ENCODE measurements at places on chromosomes 3 and 15.
A peak's percentile ranks its signal among the peaks of the same experiment; 100 is the strongest.

DNA sequence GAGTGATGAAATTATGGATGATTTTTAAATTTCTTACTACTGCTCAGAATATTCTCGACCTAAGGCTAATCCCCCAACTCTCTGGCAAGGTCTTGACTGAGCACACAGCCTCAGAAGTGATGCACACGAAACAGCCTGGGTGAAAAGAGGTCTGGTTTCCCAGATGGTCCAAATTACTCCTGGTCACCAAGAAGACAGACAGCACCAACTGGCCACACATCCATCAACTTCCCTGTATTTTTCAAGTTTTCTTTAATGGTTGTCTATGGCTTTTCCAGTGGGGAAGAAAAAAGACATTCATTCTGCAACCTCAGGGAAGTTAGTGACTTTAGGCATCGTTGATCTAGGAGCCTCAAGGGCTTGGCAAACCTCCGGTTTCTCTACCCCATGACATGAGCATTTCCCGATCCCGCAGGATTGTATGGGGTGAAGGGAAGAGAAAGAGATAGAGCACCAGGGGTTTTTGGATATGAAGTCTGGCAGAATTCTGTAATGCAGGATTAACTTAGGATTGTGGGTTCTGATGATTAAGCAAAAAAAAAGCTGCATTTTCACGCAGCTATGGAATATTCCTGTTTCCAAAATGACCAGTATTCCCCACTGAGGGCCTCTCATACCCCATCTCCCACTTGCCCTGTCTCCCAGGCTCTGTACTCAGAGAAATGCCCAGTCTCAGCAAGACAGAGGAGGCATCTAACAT lies 62.2 kb downstream of the UMPS start:
- no peak for DNase-seq

GRCh38 chr15:76217029-76217881 lies 94.0 kb downstream of the ETFA start:
- DNase-seq = no peak

DNA sequence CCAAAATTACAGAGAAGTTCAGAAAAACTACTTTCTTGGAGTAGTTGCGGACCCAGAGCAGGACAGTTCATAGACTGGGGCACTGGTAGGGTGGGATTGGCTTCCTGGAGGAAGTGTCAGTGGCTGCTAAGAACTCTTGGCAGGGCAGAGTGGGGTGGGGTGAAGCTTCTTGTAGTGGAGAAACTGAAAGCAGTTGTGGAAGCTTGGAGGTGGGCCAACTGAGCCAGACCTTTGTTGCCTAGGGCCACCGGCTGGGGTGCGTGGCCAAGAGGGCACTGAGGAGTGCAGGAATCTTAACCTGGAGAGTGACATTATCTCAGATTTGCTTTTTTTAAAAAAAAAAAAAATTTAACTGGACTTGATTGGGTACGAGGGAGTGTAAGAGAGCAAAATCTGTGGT lies 3.1 kb downstream of the KAT2B start:
- DNase-seq = no peak

- no peak for DNase-seq
Observed at GRCh38 chr15:93865586-93865985, 365.8 kb upstream of the MCTP2 start.

DNA sequence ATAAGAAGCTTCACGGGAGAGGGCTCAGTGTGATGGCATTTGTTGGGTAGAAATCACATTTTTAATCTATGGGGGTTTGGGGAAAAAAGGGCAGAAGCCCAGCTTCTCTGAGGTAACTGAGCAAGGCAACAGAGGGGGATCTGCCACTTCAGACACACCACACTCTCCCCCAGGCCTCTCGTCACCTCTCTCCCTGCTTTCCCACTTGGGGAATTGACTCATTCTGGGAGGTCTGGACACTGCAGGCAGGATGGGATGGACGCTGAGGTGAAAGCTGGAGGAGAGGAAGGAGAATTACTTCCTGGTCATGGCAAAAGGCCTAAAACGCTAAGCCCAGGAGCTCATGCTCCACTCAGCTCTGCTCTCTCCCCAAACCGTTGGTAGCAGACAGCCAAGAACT lies 33.2 kb downstream of the MYO5C start:
- DNase-seq = no peak

GRCh38 chr3:179069762-179070390 lies 1.7 kb downstream of the ZMAT3 start:
- DNase-seq = no peak

DNA sequence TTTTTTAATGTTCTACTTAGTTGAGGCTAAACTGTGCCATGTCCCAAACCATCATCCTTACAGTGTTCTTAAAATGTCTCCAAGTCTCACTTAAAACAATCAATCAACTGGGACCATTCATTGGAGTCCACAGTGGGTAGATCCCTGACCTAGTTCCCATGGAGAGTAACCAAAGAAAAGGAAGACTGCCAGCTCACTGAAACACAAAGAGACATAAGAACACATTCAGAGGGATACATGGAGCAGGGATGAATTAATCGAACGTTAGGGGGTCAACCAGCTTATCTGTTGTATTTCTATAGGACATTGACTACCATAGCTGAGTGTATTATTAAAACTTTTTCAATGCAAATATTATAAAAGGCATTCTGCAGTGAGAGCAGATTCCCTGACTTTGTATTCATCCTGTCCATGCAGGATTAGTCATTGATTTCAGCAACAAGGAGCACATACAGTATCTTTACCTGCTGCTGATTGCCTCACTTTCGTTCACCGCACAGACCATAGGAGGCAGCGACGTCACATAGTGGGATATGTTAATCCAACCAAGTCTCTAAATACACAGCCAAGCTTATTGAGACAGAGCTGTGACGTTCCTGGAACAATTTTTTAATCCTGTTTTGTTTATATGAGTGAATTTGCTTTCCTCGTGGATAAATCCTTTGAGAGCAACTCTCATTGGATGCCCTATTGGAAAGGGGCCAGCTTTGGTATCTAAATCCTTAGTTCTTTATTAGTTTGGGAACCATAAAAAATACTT lies 364.9 kb upstream of the RBMS3 start:
- peak; percentile 59 for DNase-seq

GRCh38 chr3:155870945-155871745 lies 695 bp downstream of the GMPS start:
- DNase-seq = peak; percentile 73

DNA sequence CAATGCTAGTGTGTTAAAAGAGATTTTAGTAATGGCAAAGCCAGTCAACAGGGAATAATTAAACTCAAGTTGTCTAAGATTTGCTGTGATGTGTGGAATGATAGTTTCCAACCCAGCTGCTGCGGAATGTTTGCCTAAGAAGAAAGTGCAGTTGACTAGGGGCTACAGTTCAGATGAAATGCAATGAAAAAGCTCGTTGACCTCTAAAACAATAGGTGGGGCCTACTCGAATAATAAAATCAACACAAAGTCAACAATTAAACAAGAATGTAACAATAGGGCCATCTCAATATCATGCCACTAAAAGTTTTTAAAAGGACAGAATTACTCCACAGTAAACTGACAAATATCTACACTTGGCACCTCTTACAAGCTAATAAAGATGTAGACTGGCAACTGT lies 484.2 kb downstream of the MECOM start:
- no peak for DNase-seq

- no peak for DNase-seq
Observed at GRCh38 chr3:156751461-156752025, 74.6 kb upstream of the LEKR1 start.

DNA sequence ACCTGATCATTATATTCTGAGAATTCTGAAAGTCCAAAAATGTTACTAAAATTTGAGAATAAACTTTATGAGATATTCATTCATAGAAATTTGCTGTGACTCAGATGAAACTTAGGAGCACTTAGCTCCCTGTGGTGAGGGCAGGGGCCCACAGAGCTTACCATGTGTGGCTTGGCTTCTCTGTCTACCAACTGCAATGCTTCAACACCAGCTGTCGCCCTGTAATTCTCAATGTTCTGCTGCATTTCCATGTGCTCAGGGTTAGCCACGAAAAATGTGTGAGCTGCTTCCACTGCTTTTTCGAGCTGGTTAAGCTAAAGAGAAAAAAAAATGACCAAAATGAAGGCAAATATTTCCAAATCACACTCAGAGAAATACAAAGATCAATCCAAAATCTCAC lies 125.6 kb downstream of the P3H2 start:
- DNase-seq = no peak

DNA sequence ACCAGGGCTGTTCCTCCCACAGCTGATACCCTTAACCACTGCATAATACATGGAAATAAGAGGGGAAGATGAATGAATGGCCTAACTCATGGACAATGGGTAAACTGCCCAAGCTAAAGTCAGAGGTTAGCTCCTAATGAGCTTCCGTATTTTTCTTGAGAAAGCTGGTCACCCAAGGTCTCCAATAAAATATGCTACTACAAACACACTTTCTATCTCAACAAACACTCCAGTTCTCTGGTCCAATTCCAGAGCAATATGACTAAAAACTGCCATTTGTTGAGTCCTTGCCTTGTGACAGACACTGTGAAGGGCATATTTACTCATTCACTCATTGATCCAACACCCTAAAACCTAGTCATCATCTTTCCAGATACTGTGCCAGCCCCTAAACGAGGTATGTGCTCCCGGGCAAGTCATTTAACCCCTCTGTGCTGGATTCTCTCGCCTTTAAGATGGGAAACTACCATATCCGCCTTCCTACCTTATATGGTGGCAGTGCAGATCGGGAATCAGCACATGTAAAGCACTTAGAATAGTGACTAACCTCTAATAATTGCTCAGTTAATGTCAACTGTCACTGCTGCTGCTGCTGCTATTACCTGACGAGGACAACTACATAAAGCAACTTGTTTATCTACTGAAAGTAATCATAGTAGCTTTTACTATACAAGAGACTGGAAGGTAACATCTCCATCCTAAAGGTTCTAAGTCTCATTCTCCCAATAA lies 89.1 kb downstream of the XXYLT1 start:
- no peak for DNase-seq

DNA sequence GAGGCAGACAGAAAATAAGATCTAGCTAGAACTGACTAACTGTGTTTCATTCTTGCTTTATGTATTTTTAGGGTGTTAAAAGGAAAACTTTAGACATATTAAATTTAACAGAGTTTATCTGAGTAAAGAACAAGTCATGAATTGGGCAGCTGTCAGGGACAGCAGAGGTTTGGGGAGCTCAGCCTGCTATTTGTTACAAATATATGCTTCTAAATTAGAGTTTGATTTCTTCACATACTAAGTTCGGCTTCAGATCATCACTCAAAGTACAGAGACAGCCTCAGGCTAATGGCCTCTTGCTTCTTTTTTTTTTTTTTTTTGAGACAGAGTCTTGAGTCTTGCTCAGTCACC lies 21.9 kb downstream of the EFCC1 start:
- DNase-seq = no peak

DNA sequence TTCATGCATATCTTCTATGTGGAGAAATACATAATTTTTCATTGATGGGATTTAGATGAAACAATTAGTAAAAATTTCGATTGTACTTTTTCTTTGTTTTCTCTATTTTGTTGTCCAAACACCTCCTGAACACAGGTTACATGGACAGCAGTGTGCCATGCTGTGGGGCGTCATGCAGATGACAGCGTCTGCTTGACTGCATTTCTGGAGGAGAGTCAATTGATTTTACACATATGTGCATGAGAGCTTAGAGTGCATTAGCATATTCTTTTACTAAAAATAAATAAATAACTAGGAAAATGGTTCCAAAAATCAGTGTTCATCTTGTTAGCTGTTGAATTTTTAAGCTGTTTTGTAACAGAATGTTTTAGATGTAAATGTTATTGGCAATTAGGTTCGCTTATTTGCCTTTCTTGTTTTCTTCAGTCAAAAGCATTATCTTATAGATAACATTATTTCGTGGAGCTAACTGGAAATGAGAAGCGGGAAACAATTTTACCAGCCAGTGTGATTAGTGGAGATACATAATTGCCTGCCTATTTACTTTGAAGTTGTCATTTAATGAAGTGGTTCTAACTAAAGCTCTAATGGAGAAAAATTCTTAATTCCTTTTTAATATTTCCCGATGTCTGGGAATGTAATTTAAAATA lies 82.7 kb upstream of the VGLL3 start:
- DNase-seq = no peak

DNA sequence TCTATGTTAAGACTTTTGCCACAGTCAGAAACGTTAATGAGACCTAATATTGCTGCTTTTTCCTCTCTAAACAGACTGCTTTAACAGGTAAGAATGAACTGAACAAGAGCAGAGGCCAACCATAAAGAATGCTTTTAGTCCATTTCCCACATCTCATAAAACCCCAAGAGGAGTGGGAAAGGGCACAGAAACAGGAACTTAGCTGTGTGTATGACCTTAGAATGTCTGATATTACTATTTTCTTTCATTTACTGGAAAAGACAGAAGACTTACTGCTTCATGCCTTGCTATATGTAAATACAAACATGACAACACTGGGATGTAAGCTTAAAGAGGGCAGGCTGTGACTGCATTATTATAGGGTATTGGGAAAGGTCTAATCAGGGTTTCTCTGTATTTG lies 115.0 kb downstream of the ISL2 start:
- DNase-seq = no peak

DNA sequence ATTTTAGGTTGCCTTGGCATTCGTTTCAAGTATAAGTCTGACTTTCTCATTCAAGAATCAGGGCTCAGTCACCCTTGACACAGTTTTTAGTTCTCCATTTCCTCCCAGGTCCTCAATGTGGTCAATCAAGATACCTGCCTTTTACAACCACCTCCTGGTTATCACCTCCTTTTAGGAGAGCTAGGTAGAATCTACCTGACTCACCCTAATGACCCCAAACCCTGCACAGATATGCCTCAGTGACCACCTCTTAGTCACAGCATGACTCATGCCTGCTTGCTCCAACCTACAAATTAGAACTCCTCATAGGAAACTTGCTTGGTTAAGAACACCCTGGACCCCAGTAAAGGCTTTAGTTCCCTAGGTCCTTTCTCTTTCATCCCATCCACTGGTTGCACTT lies 22.5 kb downstream of the DMXL2 start:
- no peak for DNase-seq

GRCh38 chr3:72722930-72723726 lies 125.1 kb downstream of the SHQ1 start:
- DNase-seq = no peak

- no peak for DNase-seq
Observed at GRCh38 chr3:103126115-103126514, 691.3 kb downstream of the ZPLD1 start.

DNA sequence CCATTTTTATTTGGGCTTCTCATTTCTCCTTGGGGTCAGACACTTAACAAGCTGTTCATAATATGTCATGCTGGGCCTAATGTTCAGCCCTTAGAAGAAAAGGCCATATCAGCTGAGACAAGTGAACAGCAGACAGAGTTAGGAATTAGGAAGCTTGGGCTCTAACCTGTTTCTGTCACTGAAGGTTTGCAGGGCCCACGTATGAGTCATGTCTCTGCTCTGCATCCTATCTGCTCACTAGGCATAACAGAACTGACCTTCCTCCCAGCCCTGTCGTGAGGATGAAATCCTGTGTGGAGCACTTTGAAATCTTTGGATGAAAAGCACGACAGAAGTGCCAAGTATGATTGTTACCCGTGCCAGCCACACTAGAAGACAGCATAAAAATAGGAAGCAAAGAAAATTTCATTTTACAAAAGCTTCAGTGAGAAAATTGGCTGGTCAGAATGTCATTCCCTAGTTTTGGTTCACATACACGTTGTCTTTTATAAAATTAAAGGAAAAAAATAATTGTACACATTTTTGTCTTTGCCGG lies 26.5 kb upstream of the CD47 start:
- no peak for DNase-seq

- DNase-seq = peak; percentile 57
Observed at GRCh38 chr3:141360888-141361598, 7.3 kb upstream of the ZBTB38 start.

GRCh38 chr3:8441969-8442559 lies 59.6 kb upstream of the LMCD1 start:
- DNase-seq = peak; percentile 71

GRCh38 chr3:153162513-153163392 lies 727 bp downstream of the RAP2B start:
- DNase-seq = peak; percentile 64

- DNase-seq = no peak
Observed at GRCh38 chr3:171765511-171765887, 44.8 kb downstream of the PLD1 start.
